T-cell (primary cell): ENCODE measurements at places on chromosomes 2 and 18.

DNA sequence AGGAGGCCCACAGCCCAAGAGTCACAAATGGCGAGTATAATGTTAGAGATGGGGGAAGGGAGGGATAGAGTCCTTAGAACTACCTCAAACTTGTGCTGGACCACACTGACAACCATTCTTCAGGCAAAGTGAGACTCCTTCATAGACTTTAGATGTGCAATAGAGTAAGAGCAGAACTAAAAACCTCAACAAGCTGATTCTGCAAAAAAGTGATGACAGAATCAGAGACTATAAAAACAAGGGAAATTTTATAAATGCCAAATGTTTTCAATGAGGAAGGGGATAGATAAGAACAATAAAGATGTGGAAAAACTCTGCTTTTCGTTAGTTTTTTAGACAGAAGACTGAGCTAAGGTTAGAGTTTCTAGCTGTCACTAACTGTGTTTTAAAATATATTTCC lies 17.7 kb downstream of the SMC6 start:
- DNase-seq, result no peak

GRCh38 chr2:142220901-142221300 lies 90.1 kb upstream of the LRP1B start:
- DNase-seq, result no peak

GRCh38 chr2:170966648-170967396 lies 37.8 kb downstream of the GORASP2 start:
- no peak for DNase-seq

GRCh38 chr18:74477771-74478170 lies 18.4 kb upstream of the CNDP2 start:
- no peak for DNase-seq

GRCh38 chr2:26054598-26055348 lies 20.9 kb downstream of the RAB10 start:
- DNase-seq, result no peak

GRCh38 chr2:29223851-29224692 lies 108.9 kb downstream of the CLIP4 start:
- DNase-seq, result no peak

- no peak for DNase-seq
These were observed 127.8 kb downstream of the CERS6 start for GRCh38 chr2:168583710-168584521.

- DNase-seq, result no peak
These were observed 808.3 kb downstream of the TSN start for GRCh38 chr2:122563781-122564180.

DNA sequence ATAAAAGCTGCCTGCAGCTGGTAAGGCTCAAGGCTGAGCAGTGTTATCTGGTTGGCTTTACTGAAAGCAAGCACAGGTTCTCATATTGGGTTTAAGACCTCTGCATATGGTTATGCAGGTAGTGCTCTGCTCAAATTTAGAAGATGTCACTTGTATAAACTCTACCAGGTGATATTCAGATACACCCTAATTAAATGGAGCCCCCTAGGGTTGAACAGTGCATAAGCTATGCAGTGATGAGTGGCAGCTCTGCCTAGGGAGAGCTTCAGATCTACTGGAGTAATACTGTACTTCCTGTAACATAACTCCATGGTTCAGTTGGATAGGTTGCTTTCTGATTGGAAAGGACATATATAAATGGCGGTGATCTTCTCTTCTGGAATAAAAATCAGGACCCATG lies 222.7 kb downstream of the CYRIA start:
- DNase-seq, result no peak

DNA sequence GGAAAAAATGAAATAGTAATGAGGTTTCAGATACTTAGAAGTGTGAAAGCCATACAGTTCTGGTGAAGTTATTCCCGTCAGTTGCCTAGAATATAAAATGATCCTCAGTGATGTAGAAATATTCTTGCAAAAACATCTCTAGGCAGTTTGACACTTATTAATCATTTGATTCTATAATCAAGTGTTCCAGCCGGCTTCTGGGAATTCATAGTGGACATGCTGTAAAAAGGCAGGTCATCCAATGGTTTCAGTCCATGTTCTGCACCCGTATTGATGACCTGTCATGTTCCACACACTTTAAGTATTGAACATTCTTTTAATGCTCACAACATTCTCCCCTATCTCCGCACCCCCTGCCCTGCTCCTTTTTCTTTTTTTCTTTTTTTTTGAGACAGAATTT lies 19.8 kb downstream of the ARPC2 start:
- DNase-seq, result no peak

GRCh38 chr2:189366349-189366748 lies 74.9 kb upstream of the WDR75 start:
- DNase-seq, result no peak

DNA sequence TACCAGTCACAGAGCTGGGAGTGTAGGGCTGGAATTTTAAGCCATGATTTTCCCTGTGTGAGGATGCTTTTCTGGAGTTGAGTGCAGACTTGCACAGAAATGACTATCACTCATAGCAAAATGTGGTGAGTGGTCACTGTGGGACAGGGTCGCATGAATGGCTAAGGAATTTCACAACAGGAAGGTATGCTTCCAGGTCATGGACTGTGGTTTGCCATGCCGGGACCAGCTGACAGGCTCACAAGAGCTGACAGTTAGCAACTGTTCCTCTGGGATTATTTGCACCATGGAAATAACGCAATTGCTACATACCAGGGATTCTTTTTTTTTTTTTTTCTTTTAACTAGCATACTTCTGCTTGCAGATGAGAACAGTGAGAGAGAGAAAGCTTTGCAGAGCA lies 3.8 kb upstream of the UXS1 start:
- no peak for DNase-seq

- no peak for DNase-seq
These were observed 10.2 kb downstream of the NAGK start for GRCh38 chr2:71078624-71079023.

DNA sequence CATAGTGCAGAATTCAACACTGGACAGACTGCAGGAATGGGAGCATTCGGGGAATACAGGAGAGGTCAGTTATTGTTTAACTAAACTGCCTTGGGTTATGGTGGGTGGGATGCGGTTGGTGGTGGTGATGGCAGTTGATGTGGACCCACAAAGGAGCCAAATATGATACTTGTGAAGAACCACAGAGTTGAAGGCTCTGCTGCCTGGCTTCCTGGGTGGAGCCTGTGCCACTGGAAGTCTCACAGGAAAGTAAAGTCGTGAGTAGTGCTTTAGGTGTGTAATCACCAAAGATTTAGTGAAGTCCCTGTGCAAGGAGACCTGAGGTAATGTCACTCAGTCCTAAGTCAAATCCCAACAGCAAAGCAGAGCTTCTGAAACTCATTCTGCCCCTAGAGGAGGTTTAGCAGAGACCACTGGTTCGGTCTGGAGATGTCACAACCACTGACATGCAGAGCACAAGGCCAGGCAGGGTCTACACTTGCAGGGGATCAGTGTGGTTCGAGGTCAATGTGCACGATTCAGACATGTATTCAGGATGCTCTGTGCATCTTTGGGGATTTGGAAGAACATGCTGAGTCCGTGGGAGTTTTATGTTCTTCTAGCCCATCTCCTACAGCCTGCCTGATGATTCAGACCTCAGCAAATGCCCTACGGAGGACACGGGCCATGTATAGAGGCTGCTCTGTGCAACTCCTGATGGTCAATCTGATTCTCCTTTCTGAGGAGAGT lies 1150.9 kb downstream of the RPIA start:
- DNase-seq, result no peak

DNA sequence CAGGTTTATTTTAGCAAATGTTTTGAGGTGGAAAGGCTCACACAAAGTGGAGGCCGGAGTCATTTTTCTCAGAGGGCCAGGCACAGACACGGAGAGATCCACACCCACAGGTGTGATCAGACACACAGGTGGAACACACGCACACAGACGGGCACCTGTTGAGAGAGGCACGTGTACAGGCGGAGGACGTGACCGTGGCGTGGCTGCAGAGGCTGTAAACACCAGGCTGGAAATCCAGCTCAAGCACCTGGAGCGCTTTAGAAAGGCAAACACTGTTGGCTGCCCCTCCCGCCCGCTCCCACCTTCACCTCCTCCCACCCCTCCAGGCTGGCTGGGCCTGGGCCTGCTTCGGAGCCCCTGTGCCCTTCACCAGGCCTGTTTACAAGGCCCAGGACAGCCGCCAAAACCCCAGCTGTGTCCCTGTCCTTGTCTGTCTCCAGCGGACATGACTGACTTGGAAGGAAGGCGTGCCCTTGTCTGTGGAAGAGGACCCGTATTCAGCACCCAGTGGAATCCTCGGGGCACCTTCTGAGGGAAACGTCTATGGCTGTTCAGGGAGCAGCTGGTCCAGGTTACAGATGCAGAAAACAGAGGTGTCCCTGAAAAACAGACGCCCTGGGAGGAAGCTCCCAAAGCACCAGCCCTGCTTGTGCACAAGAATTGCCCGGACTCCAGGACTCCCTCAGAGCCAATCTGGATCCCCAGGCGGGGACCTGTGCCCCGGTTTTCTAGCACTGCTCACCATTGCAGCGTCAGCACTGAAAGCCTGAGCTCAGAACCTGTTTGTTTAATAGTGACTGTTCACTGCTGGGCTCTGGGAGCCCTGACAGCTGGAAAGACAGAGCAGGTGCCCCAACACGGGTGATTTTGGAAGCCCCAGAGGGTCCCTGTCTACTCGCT lies 134.3 kb upstream of the HAAO start:
- DNase-seq, result no peak

DNA sequence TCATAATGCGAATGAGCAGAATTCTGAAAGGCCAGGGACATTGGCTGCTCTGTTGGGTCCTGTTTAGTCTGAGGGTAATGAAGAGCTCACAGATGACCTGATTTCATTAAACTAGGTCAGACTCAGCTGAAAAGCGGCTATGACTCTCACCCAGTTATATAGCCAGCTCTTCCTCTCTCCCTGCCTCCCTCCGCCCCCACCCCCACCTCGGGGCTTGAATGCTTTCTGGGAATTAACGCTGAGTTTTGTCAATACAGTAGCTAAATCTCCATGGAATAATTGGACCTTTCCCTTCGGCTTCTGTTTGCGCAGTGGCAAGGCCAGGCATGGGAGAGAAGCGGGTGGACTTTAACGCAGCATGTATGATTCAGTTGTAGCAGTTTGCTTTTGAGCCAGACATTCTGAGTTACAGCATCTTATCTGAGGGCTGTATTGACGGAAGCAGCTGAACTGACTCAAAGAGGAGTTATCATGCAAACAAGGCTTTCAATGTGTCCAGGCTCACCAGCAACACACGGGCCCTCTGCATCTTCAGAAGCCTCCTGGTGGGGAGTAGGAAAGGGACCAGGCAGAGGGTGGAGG lies 110.6 kb downstream of the MYCN start:
- no peak for DNase-seq

DNA sequence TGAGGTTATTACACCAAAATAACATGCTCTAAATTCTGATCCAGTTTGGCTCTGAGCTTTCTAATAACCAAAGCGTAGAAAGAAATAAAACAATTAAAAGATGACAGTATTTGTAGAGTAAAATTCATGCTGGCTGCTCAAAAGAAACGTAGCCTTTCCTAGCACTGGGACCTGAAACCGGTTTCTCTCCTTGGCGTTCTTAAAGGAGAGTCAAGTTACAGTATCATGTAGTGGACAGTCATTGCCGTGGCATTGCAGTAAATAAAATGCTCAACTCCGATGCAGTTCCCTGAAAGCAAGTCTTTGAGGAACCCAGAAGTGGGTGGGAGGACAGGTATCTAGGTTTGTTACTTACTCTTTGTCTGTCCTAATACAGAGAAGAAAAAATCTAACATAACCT lies 52.7 kb upstream of the ITM2C start:
- DNase-seq, result no peak

DNA sequence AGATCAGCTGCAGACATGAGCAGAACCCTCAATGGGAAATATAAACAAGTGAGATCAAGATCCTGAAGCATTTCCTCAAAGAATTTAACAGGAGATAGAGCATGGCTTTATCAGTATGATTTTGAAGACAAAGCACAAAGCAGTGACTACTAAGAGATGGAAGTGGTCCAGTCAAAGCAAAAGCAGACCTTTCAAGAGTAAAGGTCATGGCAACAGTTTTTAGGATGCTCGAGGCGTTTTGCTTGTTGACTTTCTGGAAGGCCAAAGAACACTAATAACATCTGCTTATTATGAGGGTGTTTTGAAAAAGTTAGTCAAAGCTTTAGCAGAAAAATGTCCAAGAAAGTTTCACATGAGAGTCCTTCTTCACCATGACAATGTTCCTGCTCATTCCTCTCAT lies 128.5 kb downstream of the KCNE4 start:
- no peak for DNase-seq

DNA sequence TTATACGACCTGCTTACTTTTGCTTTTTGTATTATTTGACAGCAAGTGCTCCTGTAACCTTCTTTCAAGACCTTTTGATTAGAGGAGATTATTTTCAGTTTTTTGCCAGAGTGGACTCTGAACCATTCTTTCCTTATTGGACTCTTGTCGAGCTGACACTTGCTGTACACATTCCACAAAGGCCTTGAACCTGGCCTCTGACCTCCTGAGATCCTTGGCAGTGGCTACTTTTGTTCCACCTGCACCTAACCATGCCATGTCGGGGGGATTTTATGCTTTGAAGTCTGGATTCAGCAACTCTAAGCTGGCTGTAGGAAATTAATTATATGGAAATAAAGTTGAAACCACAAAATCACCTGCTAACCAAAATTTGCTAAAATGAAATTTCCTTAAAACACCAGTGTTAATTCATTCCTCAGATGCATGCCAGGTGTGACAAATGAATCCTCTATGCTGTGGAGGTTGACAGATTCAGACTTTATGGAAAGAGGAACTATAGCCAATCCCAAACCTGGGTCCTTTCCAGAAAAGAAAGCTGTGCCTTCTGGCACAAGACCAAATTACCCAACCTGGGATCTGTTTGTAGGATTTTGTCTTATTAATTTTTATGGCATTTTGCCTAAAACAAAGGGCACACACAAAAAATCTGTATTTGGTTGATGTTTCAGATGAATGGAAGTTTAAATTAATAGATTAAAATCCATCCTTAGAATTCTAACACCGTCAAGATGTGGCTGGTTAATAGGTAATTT lies 110.4 kb downstream of the CDC42EP3 start:
- no peak for DNase-seq

- no peak for DNase-seq
These were observed 1.8 kb downstream of the MEMO1 start for GRCh38 chr2:32008805-32009515.

DNA sequence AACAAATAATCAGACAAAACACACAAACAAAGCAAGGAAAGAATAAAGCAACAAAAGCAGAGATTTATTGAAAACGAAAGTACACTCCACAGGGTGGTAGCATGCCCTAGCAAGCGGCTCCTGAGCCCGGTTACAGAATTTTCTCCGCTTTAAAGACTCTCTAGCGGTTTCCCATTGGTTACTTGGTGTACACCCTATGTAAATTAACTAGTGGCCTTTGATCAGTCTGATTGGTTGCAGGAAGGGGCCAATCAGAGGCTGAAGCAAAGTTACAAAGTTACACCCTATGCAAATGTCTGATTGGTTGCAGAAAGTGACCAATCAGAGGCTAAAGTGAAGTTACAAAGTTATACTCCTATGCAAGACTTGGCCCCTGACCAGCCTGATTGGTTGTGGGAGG lies 242.9 kb downstream of the LDLRAD4 start:
- no peak for DNase-seq

DNA sequence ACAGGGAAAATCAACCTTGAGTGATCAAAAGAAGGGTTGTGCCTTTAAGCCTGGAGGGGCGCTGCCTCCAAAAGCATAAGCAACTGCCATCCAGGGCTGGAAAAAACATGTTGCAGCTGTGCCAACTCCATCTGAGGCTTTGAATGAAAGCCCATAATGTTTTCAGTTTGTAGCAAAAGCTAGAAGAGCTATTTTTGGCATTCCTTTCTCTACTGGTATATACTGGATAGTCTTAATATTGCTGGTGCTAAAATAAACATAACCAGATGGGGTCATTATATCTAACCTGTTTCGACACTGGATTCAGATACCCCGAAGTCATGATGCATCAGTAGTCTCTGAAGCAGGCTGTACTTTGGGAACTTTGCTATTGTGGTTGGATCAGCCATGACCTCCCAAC lies 25.1 kb downstream of the ANXA4 start:
- DNase-seq, result no peak
